ENCODE measurements at places on chromosomes 13 and 19.

GRCh38 chr19:3227054-3227626 is 2.7 kb downstream of the CELF5 start:
- DNase-seq, result no peak

DNA sequence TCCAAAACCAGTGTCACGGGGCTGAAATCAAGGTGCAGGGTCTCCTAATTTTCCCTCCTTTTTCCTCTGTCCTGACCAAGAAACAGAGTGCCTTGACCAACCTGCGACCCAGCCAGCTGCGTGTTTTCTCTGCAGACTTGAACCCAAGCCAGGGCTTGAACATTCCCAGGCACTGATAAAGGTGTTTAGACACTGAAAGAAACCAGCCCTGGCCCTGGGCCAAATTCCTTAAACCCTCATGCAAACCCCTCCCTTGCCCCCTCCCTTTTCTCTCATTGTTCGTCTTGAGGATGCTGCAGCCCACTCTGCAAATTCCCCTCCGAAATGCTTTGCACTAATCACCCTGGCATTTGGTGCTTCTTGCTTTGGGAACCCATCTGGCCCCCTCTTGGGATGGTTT is 9.5 kb upstream of the FFAR2 start:
- DNase-seq, result no peak

DNA sequence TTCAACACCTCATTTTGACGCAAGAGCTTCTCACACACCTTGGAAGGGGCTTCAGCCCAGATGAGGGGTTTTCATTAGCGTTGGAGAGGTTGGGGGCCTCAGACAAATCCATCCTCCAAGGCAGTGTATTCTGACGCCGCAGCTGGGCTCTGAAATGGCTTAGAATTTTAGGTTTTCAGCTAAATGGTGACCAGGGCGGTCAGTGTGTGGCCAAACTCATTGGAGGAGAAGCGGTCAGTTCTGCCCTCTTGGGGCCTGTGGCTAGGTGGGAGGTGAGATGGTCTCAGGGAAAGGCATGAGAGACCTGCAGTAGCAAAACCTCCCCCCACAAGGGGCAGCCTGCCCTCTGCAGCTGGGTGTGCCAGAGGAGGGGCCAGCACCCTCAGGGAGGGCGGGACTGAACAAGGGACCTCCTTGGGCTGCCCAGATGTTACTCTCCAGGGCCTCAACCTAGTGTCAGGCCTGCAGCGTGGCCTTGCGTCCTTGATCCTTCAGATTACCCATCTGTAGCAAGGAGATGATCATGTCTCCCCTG is 155.8 kb downstream of the URI1 start:
- no peak for DNase-seq

DNA sequence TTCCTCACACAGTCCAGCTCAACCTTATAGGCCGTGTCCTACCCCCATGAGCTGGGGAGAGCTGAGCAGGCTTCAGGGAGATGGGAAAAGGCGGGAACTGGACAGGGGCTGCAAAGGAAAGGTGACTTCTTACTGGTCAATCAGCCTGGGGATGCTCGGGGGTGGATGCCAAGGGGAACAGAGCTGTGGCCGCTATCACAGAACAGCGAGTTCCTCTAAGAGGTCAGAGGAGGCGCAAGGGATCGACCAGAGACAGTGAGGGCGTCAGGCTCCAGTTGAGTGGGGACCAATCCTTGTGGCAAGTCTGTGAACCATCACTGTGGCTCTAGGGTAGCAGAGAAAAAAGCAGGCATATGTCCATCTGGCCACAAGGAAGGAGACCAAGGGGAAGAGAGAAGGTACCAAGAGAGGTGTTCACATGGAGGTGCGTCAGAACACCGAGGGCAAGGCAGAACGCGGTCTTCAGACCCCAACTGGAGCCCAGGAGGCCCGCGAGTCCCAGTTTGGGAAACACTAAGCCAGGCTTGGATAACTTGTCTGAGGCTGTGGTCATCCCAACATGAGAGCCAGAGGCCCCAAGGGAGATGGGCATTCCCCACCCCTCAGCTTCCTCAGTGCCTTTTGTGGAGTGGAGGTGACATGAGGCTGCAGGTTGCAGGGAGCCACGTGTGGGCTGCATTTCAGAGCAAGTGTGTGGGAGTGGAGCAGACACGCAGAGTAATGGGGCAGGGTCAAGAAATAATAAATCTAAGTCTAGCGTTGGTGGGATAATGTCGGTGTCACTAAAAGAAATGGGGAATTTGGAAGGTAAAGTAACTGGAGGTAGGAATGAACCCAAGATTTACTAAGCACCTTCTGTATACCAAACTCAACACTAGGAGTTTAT is 3.9 kb downstream of the F10 start:
- no peak for DNase-seq

DNA sequence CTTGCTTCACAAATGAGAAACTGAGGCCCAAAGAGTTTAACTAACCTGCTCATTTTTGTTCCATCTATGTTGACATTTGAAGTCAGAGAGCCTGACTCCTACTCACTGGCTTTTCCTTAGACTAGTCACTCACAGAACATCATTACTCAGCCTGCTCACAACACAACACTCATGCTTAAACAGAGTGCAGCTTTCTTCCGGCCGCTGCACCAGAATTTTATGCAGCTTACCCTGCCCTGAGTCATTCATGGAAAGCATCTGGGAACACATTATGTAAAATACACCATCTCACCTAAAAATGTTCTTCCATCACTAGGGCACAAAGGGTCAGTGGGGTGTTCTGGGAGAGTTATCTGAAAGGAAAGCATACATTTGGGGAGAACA is 303.4 kb downstream of the SPRY2 start:
- DNase-seq, result no peak

All from stimulated activated CD4-positive, alpha-beta T cell treated with anti-CD3 and anti-CD28 coated beads, Interleukin-12 subunit alpha, Interleukin-12 subunit beta, amount 100 ng/mL, for 4 hours (primary cell).